ENCODE measurements at places on chromosomes 3 and 15. TPM values are rescaled to one million over a fixed set of nuclear protein-coding genes. Genes with fewer than 3 reads are reported as not detected.

Gene ADGRG7
- not detected for total RNA-seq

Gene EFCC1
- 2.7 TPM for total RNA-seq

Gene CKMT1B
- 12.8 TPM for total RNA-seq

Gene PPARG
- 3.9 TPM for total RNA-seq

Gene PFN2
- total RNA-seq = 220 TPM

Gene TEX9
- total RNA-seq = 25.4 TPM

Gene SLC27A2
- 3.8 TPM for total RNA-seq

Gene SNX33
- 19.0 TPM for total RNA-seq

Gene RUVBL1
- total RNA-seq = 58.6 TPM

Gene TMEM212
- 0.22 TPM for total RNA-seq
